Bone marrow (tissue), 2 donors: ENCODE measurements at places on chromosomes 5 and 9.

DNA sequence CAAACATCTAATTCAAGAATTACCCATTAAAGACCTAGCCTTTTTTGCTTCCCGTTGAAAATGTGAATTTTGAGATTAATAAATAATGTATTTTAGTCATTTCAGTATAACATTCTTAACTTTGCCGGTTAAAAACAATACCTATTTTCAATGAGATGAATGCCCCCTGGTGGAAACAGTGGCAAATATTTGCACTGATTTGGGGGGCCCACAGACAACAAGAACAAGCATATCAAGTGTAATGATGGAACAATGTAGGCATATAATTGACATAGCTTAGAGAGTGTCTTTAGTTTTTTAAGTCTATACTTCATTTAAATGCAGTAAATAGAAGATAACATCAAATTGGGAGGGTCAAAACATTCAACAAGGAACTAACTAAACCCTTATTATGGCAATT is 111.9 kb downstream of the NTRK2 start:
- no peak for DNase-seq

GRCh38 chr9:136690104-136690805 is 3.0 kb upstream of the AGPAT2 start:
- DNase-seq = no peak

- DNase-seq = no peak
Observed at GRCh38 chr5:4212981-4213819, 617.6 kb downstream of the IRX1 start.

GRCh38 chr5:115985802-115986757 is 23.8 kb downstream of the LVRN start:
- DNase-seq = no peak

GRCh38 chr9:133160742-133161546 is 2.8 kb downstream of the GBGT1 start:
- DNase-seq = peak; percentile 48

- no peak for DNase-seq
Observed at GRCh38 chr5:118009741-118010297, 978.5 kb downstream of the DTWD2 start.

DNA sequence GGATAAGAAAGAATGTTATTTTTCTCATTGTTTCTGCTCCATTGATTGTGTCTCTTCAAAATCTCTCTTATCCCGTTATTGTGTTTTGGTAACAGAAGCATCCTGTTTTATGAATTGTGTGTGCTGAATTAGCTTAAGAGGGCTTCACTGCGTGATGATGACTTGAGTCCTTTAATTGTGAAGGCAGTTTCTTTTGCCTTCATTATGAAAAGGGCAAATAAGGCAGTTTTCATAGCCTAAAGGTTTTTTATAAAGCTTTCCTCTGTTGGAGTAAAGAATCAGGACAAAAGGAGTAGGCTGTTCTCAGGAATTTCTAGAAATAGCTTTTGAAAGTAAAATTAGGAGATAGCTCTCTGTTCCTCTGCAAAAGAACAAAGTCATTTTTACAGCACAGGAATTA is 169.8 kb downstream of the FOCAD start:
- no peak for DNase-seq

DNA sequence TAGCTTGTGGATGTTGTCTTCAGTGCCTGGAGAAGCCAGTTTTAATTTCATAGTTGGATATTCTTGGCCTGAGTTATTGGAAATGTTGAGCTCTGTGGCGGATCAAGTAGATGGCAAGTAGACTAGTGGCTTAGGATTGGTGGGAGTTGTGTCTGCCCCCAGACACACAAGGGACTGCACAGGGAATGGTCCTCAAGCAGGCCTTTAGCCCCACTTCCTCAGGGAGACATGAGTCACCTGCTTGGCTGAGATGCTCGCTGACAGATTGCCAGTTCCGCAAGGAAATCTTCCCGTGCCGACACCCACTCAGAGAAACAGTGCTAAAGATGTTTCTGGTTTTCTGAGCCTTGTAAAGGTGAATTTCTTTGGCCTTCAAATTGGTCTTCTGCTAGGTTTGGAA is 18.8 kb upstream of the CATSPER3 start:
- DNase-seq = no peak

DNA sequence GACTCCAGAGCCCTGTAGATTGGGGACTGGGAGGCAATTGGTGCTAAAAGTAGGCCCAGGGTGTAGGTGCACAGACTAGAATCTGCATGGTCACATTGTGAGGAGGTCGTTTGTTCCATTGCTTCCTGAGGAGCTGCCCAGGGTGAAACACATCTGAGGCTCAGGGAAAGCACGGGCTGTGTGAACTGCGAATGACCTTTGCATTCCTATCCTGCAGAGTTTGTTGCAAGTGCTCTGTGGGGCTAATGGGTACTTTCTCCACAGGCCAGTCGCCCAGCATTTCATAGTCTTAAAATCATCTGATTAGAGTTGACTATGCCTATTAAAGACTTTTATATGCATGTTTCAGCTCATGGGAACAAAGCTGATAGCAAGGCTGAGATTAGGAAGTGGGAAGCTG is 14.4 kb upstream of the SLC46A2 start:
- DNase-seq = no peak

GRCh38 chr9:19934301-19934871 is 145.5 kb upstream of the SLC24A2 start:
- no peak for DNase-seq

DNA sequence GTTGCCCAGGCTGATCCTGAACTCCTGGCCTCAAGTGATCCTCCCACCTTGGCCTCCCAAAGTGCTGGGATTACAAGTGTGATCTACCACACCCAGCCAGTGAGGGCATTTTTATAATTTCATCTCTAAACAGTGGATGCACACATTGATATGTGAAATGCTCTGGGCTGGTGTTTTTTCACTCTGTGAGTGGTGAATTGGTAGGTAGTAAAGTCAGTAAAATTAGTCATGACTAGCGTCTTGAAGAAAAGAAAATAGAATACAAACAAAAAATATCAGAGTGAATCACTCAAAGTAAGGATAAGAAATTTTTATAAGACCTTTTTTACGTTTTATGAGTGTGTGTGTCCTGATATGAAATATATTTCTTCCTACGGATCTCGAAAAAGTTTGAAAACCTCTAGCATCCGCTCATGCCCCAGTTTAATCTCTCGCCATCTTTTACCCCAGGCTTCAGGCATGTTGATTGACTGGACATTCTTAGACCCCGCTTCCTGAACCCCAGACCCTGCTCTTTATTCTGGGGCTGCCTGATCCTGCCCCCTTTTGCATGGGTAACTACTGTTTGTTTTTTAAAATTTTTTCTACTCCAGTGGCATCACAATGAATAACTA is 14.0 kb downstream of the OSTF1 start:
- no peak for DNase-seq

DNA sequence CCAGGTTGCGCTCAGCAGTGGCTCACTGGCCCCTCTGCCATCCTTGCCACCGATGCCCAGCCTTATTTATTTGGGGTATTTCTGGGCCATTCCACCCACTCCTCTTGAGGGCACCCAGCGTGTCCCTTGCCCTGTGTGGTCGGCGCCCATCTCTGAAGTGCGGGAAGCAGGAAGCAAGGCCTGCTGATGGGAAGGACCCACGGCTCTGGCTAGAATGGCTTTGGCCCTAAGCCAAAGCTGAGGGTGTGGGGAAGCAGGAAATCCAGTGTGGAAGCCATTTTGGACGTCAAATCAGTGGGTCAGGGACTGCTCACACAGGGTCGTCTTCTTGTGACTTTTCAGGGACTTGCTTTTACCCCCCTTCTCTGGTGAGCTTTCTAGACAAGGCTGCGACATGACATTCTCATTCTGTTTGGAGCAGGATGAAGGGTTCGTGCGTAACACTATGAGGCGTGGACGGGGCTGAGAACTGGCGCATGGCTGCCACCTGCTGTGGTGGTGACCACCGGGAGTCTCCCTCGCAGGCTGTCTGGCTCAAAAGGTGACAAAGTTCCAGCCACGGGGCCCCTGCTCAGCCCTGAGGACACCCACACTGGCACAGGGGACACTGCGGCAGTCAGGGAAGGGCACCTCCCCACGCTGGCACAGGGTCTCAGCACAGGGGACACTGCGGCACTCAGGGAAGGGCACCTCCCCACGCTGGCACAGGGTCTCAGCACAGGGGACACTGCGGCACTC is 50.7 kb upstream of the NKD2 start:
- DNase-seq = no peak

DNA sequence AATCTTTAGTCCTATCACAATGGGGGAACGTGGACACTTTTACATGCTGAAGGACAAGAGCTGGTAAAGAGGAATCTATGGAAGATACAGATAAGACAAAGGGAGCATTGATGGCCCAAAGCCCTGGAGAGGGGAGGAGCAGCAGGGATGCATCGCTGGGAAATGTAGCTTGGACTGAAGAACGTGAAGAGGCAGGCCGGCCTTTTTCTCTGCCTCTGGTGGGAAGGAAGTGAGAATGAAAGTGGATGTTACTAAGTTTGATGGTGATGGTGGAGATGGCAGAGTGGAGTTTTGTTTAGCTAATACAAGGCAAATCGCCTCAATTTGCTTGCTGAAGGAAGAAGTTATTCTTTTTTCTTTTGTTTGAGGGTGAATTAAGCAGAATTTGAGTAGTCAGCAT is 124.6 kb upstream of the TAF11L2 start:
- no peak for DNase-seq

DNA sequence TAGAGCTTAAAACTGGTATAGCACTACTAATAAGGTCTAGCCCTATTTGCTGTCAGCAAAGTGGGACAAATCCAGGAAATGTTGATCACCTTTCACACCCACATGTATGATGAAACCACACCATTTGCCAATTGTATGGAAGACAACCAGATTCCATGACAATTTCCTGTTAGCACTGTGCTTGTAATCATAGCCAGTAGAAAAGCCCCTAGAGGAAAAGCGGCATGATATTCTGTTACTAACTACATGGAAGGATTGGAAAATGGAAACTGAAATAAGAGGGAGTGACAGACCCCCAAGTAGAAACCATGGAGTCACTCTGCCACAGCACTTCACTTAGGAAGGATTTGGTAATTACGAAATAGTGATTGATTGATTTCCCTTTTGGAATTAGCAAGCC is 923 bp downstream of the SPATA6L start:
- no peak for DNase-seq

DNA sequence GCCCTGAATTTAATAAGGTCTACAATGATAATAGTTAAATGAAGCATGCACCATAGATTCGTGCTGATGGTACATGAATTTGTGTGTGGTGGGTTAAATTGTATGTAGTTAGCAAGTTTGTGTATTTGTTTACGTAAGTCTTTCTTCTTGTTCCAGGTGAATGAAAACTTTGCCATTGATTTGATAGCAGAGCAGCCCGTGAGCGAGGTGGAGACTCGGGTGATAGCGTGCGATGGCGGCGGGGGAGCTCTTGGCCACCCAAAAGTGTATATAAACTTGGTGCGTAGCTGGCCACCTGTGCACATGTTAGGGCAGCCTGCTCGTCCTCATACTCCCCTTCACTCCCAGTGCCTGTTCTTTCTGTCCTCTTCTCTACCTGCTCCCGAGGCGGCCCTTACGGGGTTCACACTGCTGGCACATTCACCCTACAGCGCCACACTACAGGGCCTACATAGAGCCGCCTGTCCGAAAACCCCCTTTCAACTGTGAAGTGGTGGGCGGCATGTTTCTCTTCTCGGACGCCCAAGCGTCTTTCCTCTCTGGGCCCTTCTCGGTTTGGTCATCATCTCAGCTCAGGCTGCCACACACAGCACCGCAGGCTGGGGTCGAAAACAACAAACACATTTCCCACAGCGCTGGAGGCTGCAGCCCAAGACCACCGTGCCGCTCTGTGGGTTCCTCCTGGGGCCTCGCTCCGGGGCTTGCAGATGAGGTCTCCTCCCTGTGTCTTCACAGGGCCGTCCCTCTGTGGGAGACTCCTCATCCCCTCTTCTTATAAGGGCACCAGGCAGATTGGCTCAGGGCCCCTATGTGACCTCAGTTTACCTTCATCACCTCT is 13.2 kb downstream of the NDUFS6 start:
- DNase-seq = no peak

DNA sequence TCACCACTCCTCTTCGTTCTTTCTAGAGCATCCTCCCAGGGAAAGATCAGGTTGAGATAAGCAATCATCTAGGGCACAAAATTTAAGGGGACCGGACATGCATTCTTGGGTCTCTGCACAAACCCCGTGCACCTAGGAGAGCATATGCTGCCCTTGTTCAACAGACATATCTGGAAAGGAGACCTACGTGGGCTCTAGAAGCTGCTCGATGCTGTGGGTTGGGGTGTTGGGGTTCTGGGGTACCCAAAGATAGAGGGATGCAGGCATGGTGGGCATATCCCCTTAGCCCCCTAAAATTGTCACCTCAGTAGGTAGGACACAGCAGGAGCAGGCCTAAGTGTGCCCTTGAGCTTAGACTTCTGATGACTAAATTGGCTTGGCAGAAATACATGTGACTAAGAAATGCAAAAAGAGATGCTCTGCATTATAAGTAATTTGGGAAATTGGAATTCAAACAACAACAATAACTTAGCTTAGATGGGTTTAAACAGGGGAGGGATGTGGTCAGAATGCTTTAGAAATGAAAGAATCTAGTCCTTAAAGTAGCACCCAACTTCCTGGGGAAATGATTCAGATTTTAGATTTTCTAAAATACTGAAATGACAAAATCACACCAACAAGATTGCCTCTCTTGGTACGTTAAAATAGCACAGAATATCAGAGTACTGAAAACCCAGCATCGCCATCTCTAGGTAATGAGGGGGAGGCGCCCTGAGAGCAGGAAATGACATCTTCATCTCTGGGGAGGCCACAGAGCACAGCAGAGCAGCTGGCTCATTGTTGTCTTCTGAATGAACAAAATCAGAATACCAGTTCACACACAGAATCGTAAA is 172.3 kb downstream of the GNA14 start:
- DNase-seq = no peak

- peak; percentile 20 for DNase-seq
Observed at GRCh38 chr9:125527471-125528002, 179.5 kb downstream of the MAPKAP1 start.

DNA sequence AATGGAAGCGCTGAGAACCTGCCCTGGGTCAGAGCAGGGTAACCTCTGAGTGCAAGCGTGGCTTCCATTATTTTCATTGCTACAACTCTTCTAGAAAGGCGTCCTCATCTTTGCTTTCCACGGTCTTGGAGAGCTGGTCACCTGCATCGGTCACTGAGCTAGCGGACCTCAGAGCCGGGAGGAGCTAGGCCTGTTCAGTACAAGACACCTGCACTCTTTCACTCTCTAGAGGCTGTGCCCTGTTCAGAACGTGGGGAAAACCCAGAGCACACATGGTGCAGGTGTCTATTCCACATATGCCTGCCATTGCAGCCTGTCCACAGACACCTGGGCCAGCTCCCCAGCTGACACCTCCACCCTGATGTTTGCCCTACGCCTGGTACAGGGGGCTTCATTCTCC is 147.8 kb upstream of the IRX2 start:
- DNase-seq = no peak

GRCh38 chr5:67686746-67687145 is 490.1 kb upstream of the CD180 start:
- no peak for DNase-seq

GRCh38 chr5:76765249-76765648 is 49.3 kb downstream of the F2R start:
- DNase-seq = no peak
